ENCODE measurements at places on chromosomes 1 and 21.

GRCh38 chr1:153942766-153943549 is 3.6 kb downstream of the DENND4B start:
- no peak for DNase-seq

DNA sequence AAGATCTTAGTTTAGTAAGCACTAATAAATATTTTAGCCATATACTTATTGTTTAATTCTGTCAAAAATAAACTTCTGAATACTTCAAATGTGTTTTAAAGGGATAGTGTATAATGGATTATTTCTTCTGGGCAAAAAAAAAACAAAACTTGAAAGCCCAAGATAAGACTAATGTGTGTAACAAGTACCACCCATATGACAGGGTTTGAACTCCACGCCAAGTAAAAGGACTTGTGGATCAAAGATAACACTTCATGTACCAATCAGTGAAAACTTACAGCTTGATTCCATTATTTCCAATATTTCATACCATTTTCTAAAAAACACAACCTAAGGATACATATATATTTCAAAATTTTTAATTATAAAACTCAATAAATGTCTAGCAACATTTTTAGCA is 59.5 kb downstream of the DENND1B start:
- no peak for DNase-seq

DNA sequence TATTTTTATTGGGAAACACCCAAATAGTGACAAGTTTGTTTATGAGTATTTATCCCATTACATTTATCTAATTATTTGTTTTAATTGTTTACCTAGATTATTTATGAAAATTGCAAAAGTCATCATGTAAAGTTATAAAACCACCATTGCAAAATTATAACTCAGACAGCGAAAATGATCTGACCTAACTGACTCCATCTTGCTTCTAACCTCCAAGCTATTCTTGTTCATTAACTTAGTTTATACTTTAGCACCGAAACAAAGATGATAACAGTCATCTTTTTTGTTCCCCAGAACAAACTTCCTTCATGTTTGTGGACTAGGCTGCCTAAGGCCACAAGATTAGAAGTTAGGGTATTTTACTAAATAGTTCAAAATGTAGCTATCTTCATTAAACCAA is 190.8 kb downstream of the FASLG start:
- no peak for DNase-seq

GRCh38 chr1:240207073-240207709 is 115.5 kb downstream of the FMN2 start:
- DNase-seq = no peak

- DNase-seq = peak; percentile 84
These were observed at the start of gene IL6R for GRCh38 chr1:154404984-154405746. TSS of gene IL6R (plus strand) at chr1:154405343. CDS start at chr1:154405630, 287 bp downstream.

DNA sequence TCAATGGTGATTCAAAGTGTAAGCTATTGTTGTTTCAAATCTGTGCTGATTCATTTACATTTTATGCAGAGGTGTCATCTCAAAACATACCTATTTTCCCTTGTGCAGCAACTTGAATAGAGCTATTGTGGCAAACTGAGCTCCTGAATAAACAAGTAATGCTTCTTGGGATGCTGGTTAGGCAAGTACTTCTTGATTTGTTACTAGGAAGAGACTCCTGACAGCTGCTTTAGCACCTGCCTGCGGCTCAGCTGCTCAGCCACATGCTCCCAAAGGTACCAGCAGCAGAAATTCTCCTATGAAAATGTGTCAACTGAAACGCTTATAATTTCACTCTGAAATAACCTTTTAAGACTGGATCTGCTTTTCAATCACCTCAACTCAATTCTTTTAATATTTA is 352.3 kb downstream of the RYR2 start:
- DNase-seq = no peak

GRCh38 chr1:99227056-99227897 is 37.0 kb upstream of the PLPPR4 start:
- peak; percentile 20 for DNase-seq

DNA sequence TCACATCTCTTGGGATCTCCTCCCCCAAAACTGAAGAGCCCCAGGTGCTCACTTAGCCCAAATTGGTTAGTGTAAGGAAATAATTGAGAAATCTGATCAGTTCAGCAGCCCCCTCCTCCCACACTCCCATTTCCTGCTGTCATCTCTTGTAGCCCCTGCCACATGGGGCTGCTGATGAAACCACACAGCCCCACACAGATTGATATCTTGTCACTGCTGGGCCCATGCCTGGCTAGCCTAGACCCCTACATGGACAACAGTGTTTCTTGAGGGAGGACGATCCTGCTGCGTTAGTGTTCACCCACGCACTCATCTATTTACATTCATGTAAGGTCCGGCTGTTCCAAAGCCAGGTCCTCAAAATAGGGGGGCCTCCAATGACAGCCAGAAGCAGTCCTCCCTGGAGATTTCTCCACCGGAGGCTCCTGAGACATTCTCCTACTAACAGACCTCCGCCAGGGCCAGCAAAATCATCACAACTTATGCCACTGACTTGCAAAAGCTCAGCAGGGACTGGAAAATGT is 23.9 kb upstream of the RXRG start:
- no peak for DNase-seq

- DNase-seq = no peak
These were observed 10.0 kb upstream of the TBX15 start for GRCh38 chr1:118998171-118998570.

DNA sequence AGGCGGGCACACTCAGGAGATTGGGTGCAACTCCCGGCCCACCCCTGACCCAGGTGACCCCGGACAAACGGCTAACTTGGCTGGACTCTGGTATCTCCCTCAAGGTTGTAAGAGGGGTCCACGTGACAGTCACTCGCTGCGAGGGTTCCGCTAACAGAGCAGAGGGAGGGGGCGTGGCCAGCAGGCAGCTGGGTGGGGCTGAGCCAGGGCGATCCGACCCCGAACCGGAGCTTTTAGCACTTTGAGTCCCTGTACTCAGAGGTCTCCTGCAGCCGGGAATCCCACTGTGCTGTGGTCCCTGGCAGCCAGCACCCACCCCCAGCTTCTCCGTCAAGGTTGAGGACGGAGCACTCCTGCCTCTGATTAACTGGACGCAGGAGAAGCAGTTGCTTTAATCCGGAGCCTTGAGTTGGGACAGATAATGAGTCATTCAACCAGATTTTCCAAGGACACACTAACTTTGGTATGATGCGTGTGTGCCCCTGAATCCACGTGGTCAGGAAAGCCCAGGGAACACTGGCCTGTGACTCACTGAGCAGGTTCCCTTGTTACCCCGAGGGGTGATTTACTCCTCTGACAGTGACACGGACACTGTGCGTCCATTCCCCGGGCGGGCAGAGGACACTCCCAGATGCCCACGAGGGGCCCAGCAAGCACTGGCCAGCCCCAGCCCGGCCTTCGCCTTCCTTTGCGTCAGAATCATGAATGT is 16.8 kb downstream of the TRPM2 start:
- peak; percentile 1 for DNase-seq

DNA sequence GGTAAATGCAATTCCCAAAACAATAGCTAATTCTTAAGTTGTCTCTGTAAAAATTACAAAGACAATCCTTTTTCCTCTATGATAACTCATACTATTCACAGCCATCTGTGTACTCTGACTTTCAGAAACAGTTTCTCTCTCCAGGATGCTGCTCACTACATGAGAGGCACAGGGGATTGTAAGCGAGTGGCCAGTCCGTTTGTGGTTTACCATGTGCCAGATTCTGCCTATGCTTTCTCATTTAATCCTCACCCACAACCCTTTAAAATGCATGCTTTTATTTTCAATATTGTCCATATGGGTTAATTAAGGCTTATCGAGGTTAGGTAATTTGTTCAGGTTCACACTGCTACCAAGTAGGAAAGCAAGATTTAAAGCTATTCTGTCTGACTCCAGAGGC is 23.0 kb downstream of the RGS1 start:
- no peak for DNase-seq

DNA sequence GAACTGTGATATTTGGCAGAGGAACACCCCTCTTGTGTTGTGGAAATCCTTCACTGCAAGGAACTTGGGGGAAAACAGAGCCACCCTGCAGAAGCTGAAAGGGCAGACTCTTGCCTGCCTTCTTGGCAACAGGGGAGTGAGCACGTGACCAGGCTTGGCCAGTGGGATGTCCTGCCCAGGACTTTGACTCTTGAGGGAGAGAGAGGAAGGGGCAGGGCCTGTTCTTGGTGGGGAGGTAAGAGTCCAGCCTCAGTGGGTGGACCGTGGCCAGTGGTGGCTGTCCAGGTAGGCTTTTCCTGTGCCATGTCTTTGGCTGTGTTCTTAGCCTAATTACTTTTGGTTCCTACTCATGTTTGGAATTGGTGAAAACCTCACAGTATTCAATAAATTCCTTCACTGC is 8.6 kb upstream of the AK2 start:
- peak; percentile 40 for DNase-seq

DNA sequence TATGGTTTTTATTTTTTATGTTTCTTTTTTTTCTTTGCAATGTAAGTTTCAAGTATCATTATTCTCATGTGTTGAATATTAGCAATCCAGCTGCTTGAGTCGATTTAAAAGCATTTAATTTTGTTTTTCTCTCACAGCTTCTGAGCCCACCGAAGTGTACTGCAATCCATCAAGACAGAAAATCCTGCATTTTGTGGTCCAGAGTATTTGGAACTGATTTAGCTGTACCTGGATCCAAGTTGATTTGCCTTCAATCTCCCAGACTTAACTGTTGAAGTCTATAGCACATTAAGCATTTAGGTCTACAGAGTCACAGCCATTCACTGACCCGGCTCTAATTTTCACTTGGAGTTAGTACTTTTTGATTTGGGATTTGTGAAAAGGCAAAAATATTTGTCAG is 622.9 kb upstream of the ADAMTS5 start:
- DNase-seq = no peak

DNA sequence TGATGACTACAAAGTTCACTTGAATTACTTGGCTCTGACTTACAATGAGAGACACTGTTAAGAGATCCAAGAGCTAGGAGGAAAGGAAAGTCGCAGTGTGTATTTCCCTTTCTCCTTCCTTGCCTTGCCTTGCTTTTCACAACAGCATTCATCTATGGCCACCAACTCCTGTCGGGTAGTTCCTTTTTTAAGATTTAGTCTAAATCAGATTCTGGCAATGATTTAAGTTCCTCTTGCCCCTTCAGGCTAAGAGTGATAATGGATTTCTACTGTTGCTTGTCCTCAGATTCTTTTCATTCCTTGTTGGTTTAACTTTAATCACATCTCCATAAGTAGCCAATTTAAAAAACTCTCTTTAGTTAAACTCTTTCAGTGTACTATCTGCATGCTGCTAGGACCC is 91.9 kb downstream of the GTF2B start:
- peak; percentile 45 for DNase-seq

GRCh38 chr1:199279872-199280645 is 641.2 kb downstream of the PTPRC start:
- no peak for DNase-seq

GRCh38 chr1:87733386-87733785 is 404.7 kb downstream of the LMO4 start:
- DNase-seq = no peak

- no peak for DNase-seq
These were observed 4.7 kb downstream of the SLC35F3 start for GRCh38 chr1:233909195-233909594.

- DNase-seq = no peak
These were observed 8.2 kb downstream of the PAFAH2 start for GRCh38 chr1:25989440-25990234.

GRCh38 chr1:198499588-198499987 is 40.9 kb downstream of the ATP6V1G3 start:
- no peak for DNase-seq

GRCh38 chr1:194517567-194517966 is 1331.2 kb upstream of the B3GALT2 start:
- no peak for DNase-seq

Data from Ammon's horn (tissue), 1 donor.